ENCODE measurements at places on chromosomes 13 and 19.
A peak's percentile ranks its signal among the peaks of the same experiment; 100 is the strongest.

- no peak for DNase-seq
Measured at GRCh38 chr19:39103151-39103550, 19.0 kb downstream of the ACP7 start.

DNA sequence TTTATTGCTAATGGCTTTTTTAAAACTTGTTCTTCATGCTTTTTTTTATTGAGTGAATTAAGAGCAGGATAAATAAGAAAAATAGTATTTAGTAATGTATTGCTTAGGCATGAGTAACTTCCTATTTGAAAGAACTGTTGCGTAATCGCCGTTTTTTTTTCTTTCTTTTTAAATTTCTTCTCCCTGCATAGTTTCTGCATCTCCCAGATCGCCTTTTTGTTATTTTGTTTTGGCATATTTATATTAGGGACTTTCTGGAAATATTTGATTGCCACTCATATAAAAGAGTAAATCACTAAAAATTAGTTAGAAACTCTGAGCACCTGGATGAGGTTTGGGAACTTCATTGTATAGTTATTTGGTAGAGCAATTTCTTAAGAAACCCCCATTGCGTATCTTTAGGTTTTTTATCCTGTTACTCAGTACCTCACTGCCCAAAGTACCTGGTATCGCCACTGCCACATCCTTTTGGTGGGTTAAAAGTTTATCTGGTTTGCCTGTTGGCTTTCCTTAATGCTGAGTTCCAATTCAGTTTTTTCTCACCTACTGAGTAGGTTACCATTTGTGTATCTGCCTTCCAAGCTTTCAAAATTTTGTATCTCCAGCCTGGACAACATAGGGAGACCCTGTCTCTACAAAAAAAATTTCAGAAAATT is 36.2 kb upstream of the LPAR6 start:
- no peak for DNase-seq

DNA sequence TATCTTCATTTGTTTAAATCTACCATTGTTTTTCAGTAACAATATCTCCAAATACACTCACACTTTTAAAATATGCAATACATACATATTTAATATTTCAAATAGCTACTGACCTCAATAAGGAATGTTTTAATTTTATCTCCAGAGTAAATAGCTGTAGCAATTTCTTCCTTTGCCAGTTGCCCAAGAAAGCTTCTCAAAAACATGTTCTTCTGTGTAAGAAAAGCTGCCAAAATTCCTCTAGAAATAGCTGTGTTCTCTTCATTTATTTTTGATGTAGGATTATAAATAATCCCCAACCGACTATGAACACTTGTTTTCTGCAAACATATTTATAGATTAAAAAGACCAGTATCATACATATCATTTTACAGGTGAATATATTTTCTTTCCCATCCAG is 150.5 kb downstream of the UGGT2 start:
- no peak for DNase-seq

GRCh38 chr13:31200637-31200971 is 829 bp downstream of the B3GLCT start:
- no peak for DNase-seq

- DNase-seq, result no peak
Measured at GRCh38 chr19:5216141-5216847, 124.3 kb downstream of the PTPRS start.

DNA sequence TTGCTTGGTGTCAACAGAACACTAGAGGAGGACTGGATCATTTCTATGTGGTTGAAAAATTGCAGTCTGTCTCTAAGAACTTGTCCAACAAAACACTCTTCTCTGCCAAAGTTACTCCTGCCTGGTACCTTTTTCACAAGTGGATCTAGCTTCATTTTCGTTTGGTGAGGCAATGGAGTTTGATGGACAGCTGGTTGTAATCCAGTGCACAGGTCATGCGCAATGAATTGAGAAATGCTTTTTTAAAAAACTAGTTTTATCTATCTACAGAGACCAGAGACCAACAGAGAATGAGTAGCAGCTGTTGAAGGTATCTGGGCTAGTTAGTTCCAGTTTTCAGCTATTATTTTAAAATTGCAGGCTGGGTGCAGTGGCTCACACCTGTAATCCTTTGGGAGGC is 12.0 kb upstream of the KBTBD6 start:
- no peak for DNase-seq

- DNase-seq, result peak; percentile 54
Measured at GRCh38 chr13:49976314-49977258, 20.3 kb upstream of the TRIM13 start.

DNA sequence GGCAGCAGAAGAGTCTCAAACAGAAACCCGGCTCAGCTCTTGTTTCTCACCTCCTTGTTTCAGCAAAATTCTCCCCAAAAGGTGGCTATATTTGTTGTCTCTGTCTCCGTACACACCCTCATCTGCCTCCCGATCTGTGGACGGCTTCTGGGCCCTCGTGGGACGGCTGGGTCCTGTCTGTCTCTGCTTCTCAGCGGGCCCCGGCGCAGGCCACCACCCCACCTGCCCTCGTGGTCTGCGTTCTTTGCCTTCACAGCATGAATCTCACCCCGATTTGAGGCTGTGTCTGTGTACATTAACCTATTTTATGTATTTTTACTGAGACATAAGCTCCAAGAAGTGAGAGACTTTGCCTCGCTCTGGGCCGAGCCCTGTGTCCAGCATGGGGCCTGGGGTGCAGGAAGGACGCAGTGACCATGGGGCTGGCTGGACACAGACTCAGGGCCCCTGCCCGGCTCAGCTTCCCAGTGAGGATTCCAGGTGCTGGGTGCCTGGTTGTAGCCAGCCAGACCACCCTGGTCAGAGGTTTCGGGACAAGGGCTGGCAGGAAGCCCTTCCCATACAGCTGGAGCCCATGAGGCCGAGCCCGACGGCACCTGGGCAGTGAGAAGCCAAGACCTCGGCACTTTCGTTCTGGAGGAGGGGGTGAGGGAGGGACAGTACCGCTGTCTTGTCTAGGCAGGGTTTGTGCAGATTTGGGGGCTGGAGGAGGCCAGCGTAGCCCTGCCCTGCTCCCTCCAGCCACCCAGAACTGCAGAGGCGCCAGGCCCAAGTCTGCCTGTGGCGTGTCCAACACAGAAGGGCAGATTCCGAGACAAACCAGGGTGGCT is 78.5 kb upstream of the MCF2L start:
- DNase-seq, result no peak
